Right renal cortex interstitium (tissue), 3 donors: ENCODE measurements at places on chromosomes 13 and 19. TPM values are rescaled to one million over a fixed set of nuclear protein-coding genes. Genes with fewer than 3 reads are reported as not detected.

GRCh38 chr13:27088619-27089018 is 83.0 kb downstream of the USP12 start:
- no peak for DNase-seq

DNA sequence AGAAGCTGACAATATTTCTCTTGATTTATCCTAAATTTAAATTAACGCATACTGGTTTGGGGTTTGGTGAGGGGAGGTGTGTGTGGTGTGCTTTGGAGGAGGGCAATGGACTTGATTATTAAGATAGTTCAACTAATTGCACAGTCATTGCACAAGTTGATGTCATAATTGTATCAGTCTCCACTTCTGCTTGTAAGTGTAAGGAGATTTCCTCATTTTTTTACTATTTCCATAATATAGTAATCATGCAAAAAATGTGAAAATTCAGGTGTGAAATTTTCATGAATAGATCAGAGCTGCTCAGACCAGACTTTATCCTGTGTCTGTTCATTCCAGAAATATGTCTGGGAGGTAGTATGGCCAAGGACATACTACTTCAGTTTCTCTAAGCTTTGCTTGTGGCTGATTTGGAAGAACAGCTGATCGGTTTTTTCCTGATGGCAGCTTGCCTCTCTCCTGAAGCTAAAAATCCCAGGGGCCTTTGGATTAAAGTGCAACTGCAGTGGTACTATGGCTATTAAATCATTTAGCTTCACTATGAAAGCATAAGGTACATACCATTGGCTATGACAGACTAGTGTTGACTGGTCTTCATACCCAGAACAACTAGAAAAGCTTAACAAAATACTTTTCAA is 201.8 kb upstream of the MIR17HG start:
- no peak for DNase-seq

Gene C19orf33
- polyA plus RNA-seq: 10.7 TPM

GRCh38 chr13:94121686-94122085 is 357.8 kb downstream of the DCT start:
- no peak for DNase-seq

DNA sequence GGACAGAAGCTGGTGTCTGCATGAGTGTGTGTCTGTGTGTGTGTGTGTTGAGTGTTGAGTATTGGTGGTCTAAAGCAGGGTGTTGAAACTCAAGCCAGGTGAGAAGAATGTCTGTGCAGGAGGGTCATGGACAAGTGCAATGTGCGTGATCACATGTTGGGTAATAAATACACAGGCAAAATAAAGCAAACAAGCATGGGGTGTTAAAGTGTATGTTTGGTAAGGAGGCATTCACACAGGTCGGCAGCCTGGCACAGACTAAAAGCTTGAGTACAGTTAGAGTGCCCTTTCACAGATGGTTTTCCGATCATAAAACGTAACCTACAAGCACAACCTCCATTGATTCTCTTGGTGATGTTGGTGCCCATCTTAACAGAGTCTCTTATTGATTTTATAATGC is 476.9 kb upstream of the KLHL1 start:
- no peak for DNase-seq

Gene SMIM44
- not detected for polyA plus RNA-seq

- no peak for DNase-seq
Observed at GRCh38 chr13:91405240-91405639, 6.8 kb downstream of the GPC5 start.

Gene OR7D2
- polyA plus RNA-seq: not detected

Gene KANK3
- polyA plus RNA-seq: 7.0 TPM

Gene VSTM2B
- 0.29 TPM for polyA plus RNA-seq

- no peak for DNase-seq
Observed at GRCh38 chr13:28468023-28468915, 26.7 kb downstream of the FLT1 start.

Gene ZNF57
- 8.6 TPM for polyA plus RNA-seq

Gene C1QTNF9B
- polyA plus RNA-seq: 0.93 TPM

Gene ATP1A3
- not detected for polyA plus RNA-seq

Gene OR7A5
- polyA plus RNA-seq: 0.03 TPM

Gene ZNF649
- 29.1 TPM for polyA plus RNA-seq

Gene TLE2
- 27.5 TPM for polyA plus RNA-seq

- no peak for DNase-seq
Observed at GRCh38 chr13:84684048-84684662, 801.9 kb upstream of the SLITRK1 start.

- no peak for DNase-seq
Observed at GRCh38 chr13:95571941-95572340, 19.4 kb downstream of the CLDN10 start.

Gene TNNT1
- polyA plus RNA-seq: 3.9 TPM

DNA sequence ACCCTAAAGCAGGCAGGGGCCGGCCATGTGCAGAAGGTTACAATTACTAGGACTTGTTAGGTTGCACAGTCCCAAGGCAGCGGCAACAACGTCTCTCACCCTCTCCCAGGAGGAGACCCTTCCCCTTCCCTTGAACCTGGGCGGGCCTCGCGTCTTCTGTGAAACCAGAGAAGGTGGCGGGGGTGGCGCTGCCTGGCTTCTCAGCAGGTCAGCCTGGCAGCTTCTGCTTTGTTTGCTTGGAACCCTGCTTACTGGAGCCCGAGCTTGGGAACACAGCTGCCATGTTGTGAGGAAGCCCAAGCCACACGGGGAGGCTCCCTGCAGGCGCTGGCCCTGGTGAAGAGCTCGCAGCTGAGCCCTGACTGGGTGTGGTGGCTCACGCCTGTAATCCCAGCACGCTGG is 15.5 kb downstream of the MKNK2 start:
- DNase-seq: no peak

GRCh38 chr19:15126131-15126910 is 19.1 kb downstream of the SYDE1 start:
- DNase-seq: no peak

Gene GRIK5
- 20.0 TPM for polyA plus RNA-seq

GRCh38 chr13:110283736-110284517 is 23.0 kb downstream of the COL4A1 start:
- DNase-seq: no peak

GRCh38 chr19:38319421-38320258 is at the start of gene KCNK6:
KCNK6 (plus strand) TSS chr19:38319845; CDS start chr19:38319951, 106 bp downstream.
- no peak for DNase-seq

Gene PTGIR
- polyA plus RNA-seq: 1.8 TPM

DNA sequence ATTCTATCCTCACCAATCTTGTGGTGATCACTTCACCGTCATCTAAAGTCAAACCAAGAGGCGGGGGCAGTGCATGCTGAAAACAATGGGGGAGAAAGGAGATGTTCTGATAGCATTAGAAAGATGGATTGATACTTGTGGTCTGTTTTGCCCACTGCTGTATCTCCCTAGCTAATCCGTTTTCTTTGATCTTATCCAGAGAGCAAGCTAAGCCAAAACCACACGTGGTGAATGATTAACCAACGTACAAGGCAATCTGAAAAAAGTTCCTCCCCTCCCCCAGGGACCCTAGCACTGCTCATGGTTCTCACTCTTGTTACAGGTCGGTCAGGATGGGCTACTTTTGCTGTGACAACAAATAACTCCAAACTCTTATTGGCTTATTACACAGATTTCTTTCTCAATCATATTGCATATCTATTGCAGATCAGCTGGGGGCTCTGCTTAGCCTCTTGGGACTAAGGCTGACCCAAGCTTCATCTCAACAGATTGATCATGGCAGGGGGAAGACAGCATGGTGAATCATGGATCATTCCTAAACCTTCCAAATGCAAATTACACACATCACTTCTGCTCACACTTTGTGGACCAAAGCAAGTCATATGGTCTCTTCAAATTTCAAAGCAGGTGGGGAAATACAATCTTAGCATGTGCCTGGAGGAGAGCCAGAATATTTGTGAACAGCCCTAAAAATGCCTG is 11.9 kb upstream of the C13orf42 start:
- peak; percentile 19 for DNase-seq

DNA sequence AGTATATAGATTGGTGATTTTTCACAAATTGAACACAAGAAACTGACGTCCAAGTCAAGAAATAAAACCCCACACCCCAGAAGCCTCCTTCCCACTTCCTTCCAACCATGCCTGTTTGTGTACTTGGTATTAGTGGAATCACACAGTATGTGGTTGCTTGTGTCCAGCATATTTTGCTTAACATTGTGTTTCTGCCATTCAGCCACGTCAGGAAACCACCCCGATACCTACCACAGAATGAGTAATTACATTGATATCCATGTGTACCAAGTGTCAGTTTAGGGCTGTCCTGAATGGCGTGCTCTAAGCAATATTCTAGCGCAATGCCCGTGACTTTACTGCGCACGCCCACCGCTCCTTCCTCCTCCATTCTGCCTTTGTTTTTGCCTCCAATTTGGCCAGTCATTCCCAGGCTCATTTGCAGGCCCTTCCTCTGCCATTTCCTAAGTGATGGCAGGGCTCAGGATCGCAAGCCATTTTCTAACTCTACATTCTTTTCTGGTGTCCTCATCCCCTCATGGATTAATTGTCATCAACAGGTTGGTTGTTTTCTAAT is 25.9 kb upstream of the MPHOSPH8 start:
- no peak for DNase-seq

Gene SIGLEC5
- 0.51 TPM for polyA plus RNA-seq

Gene ZNF547
- polyA plus RNA-seq: 6.8 TPM

GRCh38 chr19:48351341-48351752 is 12.4 kb downstream of the TMEM143 start:
- DNase-seq: no peak

DNA sequence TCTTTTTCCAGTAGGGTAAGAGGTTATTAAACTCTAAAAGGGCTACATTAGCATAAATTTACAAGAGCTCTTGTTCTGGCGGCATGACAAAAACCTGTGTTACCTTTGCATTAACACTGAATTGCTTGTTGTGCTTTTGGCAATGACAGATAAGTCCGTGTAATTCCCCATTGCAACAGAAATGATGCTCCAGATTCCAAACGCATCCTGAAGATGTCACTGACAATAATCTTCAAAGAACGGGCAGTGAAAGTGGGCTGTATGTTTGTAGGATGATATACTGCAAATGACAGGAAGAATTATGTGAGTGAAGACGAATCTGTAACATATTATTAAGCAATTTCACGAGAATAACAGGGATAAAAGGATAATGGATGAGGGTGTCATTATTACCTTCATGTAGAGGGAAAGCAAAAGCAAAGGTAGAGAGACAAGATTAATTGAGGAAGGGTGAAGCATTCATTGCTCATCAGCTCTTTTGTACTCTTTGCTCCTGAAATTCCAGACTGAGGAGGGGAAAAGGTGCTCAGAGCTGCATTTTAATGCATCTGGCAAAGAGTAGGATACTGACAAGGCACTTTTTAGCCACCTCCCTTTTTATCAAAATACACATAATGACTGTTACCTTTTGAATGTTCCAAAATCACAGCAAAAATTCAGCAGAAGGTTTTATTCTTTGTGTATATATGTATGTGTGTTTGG is 38.5 kb upstream of the MAB21L1 start:
- no peak for DNase-seq

DNA sequence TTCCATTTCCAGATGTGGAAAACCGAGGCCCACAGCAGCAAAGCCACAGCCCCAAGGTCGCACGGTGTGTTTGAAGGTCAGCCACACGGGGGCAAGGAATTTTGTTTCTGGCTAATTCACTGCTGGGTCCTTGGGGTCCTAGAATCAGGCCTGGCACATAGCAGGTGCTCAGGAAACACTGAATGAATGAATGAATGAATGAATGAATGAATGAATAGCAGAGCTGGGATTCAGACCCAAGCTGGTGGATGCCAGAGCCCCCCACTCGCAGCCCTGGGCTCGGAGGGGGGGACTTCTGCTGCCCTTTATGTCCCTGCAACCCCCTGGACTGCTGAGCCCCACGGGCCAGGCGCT is 37.0 kb downstream of the ZNRF4 start:
- no peak for DNase-seq

GRCh38 chr13:40389081-40389641 is 277.3 kb downstream of the FOXO1 start:
- DNase-seq: no peak

Gene ZNF544
- 37.8 TPM for polyA plus RNA-seq

DNA sequence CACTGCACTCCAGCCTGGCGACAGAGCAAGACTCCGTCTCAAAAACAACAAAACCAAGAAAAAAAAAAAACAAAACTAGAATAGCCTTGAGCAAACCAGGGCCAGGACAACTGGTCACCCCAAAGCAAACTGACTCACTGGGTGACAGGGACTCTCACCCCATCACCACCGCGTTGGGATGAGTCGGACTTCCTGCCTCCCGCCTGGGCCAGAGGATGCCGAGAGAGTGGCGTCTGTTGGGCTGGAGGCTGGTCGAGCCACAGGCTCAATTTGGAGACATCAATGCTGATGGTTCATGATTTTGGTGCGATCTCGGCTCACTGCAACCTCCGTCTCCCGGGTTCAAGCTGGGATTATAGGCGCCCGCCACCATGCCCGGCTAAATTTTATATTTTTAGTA is 11.6 kb downstream of the TMPRSS9 start:
- DNase-seq: no peak

Gene NCAN
- polyA plus RNA-seq: 0.01 TPM

- DNase-seq: no peak
Observed at GRCh38 chr13:37059848-37060192, 332 bp upstream of the SUPT20H start.

DNA sequence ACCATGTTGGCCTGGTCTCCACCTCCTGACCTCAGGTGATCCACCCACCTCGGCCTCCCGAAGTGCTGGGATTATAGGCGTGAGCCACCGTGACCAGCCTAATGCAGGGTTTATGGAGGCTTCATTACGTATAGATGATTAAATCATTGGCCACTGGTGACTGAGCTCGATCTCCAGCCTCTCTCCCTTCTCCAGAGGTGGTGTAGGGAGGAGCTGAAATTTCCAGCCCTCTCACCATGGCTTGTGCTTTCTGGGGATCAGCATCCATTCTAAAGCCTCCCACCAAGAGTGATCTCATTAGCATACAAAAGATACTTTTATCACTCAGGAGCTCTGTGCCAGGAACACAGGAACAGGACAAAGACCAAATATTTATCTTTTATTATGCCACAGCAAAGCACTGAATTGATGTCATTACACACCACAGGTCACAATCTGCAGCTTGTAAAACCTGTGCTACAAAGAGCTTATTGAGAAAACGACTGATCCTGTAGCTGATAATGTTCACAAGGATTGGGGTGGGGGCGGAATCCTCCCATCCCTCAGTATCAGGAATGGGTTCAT is 32.4 kb downstream of the RHPN2 start:
- DNase-seq: no peak

Gene NCR1
- 0.21 TPM for polyA plus RNA-seq

Gene DCT
- polyA plus RNA-seq: 0.28 TPM

- no peak for DNase-seq
Observed at GRCh38 chr19:12913851-12914690, 5.0 kb downstream of the SYCE2 start.

Gene TUBA3C
- polyA plus RNA-seq: not detected

Gene FLT3
- 0.25 TPM for polyA plus RNA-seq

DNA sequence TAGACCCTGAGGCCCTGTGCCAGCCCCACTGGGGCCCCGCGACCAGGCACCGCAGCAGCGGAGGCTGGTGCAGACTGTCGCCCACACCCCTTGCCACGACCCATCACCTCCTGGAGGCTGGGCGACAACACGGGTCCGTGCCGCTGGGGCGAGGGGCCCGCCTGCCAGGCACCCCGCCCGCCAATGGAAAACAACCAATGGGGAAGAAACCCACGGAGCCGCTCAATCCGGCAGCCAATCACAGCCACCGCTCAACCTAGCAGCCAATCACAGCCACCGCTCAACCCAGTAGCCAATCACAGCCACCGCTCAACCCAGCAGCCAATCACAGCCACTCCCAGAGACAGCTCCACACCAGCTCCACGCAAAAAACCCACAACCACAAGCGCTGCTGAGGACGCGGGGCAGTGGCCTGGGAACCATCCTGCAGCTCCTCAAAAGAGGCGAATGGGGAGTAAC is 29.7 kb downstream of the GPX4 start:
- no peak for DNase-seq
